Activated CD8-positive, alpha-beta memory T cell treated with anti-CD3 and anti-CD28 coated beads for 4 hours (primary cell): ENCODE measurements at places on chromosomes 7 and 10.

DNA sequence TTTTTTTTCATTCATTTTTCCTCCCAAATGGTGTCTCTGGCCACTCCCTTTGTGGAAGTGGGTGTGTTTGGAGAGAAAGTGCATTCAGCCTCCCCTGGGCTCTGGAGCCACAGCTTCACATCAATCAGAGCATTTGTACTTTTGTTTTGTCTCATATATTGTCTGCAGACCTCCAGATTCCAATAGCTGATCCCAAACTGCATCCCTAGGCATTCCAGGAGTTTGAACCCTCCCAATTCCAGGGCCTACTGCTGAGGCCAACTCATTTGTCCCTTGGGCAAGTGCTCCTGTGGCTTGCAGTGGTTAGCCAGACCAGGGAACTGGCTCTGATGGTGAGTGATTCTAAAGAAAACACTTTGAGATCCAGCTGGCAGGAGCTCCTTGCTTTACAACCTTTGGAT, 163.3 kb downstream of the IPMK start:
- DNase-seq = no peak

GRCh38 chr10:59234194-59234593, 57.8 kb downstream of the PHYHIPL start:
- no peak for DNase-seq

- DNase-seq = no peak
Observed at GRCh38 chr10:118940386-118940785, 89.1 kb upstream of the NANOS1 start.

DNA sequence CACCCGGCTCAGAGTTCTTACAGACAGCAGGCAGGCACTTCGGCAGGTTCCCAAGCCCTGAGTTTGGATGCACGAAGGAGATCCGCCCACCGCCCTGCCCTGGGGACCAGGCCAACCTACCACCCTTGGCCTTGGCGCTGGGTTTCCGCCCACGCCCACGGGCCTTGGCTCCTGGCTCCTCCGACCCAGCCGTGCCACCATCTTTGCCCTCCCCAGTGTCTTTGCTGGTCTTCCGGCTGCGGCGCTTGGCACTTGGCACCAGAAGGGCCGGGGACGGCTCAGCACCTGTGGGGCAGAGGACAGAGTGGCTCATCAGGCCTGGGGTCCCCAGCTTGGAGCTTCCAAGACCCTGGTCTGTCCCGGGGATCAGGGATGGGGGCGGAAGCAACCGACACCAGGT, 32.1 kb downstream of the SLC29A4 start:
- no peak for DNase-seq

GRCh38 chr10:9621216-9621615, 1396.5 kb upstream of the CELF2 start:
- DNase-seq = no peak

DNA sequence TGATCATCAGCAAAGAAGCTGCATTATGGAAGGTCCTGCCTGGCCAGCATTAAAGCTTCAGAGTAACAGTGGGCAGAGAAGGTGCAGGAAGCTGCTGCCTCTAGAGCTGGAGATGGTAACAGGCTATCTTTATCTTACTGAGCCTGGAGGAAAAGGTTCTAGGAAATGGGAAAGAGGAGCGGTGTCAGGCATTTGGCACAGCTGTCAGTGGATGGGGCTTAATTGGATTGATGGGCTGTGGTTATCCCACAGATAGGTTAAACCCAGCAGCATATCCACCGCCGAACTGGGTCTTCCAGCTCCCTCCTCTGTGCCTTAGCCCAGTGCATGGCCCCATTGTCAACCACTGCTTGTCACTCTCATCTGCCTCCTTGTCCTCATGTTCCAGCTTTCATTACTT, 127.6 kb downstream of the CCNY start:
- DNase-seq = no peak

- DNase-seq = no peak
Observed at GRCh38 chr10:87827681-87828080, 9.7 kb upstream of the ATAD1 start.

GRCh38 chr7:99557196-99557607, 1.2 kb upstream of the ZNF655 start:
- DNase-seq = no peak

GRCh38 chr7:112336261-112336660, 114.0 kb upstream of the IFRD1 start:
- no peak for DNase-seq

DNA sequence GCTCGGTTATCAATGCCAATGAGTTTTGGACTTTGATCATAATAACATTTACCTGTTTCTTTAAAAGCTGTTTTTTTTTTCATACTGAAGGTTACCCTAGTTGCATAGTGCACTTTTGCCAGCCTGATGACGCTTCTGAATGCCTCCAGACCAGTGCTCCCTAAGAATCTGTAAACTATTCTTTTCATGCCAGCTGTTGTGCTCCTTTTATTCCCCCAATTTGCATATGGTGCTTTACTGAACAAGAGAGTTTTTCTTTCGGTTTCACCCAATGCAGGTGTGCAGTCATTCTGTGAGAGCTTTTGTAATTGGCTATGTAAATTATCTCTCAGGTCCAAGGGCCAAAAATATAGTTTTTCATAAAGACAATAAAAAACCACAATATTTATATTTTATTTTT, 48.1 kb upstream of the GLCCI1 start:
- DNase-seq = no peak

- DNase-seq = no peak
Observed at GRCh38 chr10:96789571-96790108, 42.5 kb upstream of the LCOR start.

- no peak for DNase-seq
Observed at GRCh38 chr10:119803264-119803663, 69.4 kb downstream of the MCMBP start.

GRCh38 chr10:25444266-25444665, 269.5 kb downstream of the GPR158 start:
- no peak for DNase-seq

DNA sequence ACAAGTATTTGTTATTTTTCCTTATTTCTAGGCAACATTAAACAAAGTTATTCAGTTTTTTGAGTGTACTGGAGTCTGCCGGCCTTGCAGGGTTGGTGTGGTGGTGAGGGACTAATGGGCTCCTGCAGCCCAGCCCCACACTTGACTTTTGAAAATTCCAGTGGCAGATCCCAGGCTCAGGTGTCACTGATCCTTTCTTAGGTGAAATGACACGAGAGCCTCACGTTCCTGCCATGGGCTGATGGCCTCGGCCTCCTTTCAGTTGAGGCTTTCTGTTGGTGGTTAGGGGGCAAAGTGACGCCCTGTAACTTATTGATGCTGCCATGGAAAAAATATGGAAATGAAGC, 117.9 kb downstream of the NKX6-2 start:
- no peak for DNase-seq

DNA sequence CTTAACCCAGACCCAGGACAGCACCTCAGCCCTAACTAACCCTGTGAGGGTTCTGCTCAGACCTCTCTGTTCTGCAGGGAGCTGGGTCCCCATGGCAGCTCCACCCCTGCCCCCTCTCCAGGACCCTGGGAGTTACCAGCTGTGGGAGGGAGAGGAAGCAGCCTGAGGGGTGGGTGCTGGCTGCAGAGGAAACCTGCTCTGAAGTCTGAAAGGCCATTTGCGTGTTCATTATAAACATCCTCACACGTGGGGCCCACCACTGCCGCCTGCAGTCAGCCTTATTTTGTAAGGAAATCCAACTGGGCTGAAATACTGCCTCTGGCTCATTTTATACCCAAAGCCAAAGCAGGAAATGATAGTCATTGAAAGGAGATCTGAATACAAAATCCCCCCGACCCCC, 195.7 kb downstream of the TCERG1L start:
- no peak for DNase-seq

DNA sequence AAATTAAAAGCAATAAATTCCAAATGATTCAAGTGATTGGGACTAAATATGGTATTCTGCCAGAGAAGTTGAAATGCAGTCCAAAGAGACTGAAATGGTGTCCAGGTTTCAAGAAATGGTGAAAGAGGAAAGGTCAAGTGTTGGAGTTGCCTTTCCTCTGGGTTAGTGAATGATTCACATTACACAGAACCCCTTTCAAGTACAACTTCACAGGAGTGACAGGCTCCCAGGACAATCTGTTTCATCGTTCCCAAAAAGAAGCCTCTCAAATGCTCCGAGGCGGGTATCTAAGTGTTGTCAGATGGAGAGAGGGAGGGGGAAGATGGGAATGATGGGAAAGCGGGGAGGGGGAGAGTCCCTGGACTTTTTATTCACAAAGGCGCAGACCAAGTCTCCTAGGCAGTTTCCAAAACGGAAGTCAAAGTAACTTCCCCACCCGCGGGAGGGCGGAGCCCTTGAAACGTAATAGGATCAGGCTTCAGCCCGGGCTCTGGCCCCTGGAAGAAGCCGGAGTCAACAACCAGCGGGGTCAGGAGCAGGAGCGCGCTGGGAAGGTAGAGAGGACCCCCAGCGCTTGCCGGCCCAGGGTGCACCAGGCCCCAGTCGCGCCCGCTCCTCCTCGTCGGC, 754 bp downstream of the SLC25A13 start:
- DNase-seq = no peak

- DNase-seq = no peak
Observed at GRCh38 chr10:128017822-128018221, 108.4 kb downstream of the MKI67 start.

- DNase-seq = no peak
Observed at GRCh38 chr10:6270951-6271350, 68.2 kb downstream of the PFKFB3 start.

GRCh38 chr7:42460933-42461332, 223.9 kb upstream of the GLI3 start:
- DNase-seq = no peak

GRCh38 chr10:75493464-75493863, 62.0 kb downstream of the LRMDA start:
- DNase-seq = no peak

DNA sequence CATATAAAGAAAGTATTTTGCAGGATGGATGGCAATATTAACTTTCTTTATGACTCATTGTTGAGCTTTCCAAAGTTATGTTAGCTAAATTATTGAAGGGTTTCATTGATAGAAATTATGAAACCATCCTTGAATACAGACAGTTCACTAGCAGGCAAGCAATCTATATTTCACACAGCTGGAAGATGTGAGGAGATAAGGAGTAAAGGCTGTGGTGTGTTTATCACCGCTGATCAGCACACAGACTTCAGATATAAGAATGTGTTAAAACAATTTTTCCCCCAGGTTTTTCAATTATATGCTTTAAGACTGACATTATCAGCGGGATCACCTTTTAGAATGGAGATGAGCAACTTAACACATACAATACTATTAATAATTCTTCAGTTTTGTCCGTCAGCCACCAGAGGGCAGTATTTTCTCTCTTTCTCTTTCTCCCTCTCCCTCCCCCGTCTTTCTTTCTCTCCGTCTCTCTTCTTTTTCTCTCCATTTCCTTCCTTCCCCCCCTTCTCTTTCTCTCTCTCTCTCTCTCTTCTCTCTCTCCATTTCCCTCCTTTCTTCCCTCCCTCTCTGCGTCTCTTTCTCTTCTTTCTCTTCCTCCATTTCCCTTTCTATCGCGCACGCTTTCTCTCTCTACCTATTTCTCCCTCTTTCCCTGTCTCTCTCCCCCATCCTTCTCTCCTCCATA, 62.9 kb upstream of the FAM171A1 start:
- no peak for DNase-seq

DNA sequence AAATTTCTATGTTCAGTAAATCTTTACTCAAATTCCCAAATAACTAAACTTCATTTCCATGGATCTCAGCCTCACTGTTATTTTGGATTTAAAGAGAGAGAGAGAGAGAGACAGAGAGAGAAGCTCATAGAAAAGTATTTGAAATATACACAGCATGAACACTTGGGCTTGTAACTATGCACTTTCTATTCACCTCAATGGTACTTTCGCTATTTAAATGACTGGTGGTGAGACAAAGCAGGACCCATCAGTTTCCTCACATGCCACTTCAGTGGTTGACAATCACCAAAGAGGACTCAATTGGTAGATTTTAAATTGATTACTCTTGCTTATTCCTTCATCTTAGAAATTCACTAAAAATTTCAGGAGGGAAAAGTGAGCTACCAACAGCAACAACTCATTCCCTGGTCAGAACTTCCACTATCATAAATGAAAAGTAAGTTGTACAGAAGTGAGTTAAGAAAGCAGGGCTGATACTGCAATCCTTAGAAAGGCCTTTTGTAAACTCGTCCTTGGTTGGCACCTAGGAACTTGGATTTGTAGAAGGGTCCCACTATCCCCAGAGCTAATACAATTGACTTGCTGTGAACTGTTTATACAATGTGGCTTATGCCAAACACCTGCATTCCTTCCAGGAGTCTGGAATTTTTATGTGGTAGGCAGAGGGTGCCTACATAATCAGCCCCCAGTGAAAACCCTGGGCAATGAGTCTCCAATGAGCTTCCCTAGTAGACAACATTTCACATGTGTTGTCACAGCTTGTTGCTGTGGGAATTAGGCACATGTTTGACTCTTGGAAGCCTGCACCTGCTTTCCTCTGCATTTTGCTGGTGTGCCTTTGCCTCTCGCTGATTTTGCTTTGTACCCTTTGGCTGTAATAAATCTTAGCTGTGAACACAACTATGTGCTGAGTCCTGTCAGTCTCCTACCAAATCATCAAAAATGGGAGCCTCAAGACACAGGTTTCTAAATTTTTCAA, 10.8 kb downstream of the ERLIN1 start:
- no peak for DNase-seq

DNA sequence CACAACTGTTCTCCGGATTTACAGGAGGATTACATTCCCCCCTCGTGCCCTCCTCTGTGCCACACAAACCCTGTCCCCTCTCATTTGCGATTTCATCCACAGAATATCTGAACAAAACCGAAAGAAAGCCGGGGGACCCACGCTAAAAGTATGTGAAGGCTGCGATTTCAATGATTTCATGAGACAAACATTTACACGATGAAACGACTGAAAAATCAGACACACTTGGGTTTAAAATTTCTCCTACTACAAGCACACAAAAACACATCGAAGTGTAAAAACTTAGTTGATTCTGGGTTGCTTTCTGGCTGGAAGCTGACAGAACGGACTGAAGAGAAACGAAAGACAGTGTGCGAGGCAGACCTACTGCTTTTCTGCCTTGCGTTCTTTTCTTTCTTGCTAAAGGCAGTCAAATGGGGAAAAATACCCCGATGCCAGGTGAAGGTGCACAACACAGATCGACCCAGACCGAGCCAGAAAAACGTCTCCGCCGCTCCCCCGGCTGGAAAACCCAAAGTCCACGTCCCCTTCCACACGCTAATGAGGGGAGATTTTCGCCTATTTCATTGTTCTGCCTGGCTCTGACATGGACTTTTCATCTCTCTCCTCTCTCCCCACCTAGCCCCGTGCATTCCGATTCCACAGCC, 1.2 kb downstream of the HIPK2 start:
- DNase-seq = no peak

GRCh38 chr10:110676016-110676415, 31.9 kb downstream of the RBM20 start:
- DNase-seq = no peak

- peak; percentile 4 for DNase-seq
Observed at GRCh38 chr10:103504181-103504783, 10.8 kb downstream of the NEURL1 start.
